ENCODE measurements at places on chromosomes 1 and 21.

DNA sequence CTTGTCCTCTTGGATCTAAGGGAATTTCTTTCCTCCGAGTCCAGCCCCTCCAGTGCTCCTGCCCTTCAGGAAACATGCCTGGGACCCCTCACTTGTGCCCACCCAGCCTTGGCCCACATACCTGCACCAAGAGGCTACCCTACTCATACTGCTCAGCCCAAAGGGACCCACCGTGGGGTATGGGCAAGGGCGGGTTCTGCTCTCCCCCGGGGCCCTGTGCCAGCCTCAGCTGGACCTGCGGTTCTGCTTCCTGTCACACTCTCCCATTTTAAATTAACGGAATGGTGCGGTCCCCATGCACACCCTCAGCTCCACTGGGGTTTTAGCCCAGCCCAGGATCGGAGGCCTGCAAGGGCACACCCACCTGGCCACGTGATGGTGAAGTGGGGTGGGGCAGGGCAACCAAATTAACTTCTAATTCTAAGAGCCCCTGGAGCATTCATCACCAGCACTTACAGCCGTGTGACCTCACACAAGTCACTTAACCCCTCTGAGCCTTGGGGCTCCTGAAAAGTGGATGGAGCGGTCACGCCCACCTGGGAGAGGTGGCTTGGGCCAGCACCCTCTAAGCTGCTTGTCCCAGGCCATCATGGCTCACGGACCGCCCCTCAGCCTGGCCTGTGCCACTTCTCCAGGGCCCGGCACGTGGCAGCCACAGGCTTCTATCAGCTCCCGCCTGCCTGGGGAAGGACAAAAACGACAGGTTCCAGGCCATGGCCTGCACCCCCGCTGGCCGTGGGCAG, 28.3 kb downstream of the TP73 start:
- DNase-seq = no peak

- DNase-seq = no peak
Observed at GRCh38 chr1:87386217-87386790, 57.6 kb downstream of the LMO4 start.

- no peak for DNase-seq
Observed at GRCh38 chr1:234325878-234326496, 47.3 kb upstream of the COA6 start.

DNA sequence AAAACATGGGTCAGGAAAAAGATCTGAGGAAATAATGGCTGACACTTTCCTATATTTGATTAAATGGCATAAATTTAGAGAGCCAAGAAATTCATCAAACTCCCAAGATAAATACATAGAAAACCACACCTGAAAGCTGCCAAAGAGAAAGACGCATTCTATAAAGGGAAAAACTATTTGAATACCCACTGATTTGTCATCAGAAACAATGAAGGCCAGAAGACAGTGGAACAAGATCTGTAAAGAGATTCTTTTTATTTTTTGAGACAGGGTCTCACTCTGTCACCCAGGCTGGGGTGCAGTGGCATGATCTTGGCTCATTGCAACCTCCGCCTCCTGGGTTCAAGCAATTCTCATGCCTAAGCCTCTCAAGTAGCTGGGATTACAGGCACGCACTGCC, 17.4 kb downstream of the SDE2 start:
- no peak for DNase-seq

GRCh38 chr1:207051191-207051943, at the start of gene YOD1:
TSS of gene YOD1 (minus strand) at chr1:207051208. CDS start at chr1:207051030, 178 bp downstream.
- DNase-seq = peak; percentile 44

DNA sequence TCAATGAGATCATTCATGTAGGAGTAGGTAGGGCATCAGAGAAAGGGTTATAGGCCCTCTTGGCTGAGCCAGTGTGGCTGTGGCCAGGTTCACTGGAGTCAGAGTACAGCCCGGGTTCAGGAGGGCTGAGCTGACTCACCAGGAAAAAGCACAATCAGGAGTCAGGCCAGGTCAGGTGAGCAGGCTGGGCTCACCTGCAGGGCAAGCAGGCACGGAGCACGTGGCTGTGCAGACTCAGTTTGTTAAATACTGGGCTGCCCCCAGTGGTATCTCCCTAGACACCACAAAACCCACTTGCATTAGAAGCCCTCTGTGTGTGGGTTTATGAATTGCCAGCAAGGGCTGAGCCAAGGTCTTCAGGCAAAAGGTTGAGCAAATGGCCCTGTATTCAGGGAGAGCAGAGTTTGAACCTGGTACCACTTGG, 122.1 kb upstream of the SERBP1 start:
- peak; percentile 69 for DNase-seq

GRCh38 chr1:67791261-67791660, 42.0 kb downstream of the GNG12 start:
- DNase-seq = no peak

DNA sequence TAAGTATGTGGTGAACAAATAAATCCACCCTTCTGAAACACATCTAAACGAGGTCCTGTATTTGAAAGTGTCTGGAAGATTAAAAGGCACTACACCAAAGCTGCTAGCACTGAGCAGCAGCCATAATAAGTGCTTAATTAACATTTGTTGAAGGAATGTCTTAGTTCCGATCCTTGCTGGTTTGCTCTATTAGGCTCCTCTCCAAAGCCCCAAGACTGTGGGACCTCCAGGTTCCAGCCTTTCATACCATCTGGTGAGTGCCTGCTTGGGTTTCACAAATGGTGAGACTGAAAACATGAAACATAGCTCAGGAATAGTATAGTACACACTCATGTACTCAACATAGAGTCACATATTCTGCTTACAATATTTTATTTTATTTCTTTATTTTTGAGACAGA, 640 bp upstream of the CYP2J2 start:
- no peak for DNase-seq

GRCh38 chr1:164562947-164563520, 4.0 kb downstream of the PBX1 start:
- DNase-seq = no peak

DNA sequence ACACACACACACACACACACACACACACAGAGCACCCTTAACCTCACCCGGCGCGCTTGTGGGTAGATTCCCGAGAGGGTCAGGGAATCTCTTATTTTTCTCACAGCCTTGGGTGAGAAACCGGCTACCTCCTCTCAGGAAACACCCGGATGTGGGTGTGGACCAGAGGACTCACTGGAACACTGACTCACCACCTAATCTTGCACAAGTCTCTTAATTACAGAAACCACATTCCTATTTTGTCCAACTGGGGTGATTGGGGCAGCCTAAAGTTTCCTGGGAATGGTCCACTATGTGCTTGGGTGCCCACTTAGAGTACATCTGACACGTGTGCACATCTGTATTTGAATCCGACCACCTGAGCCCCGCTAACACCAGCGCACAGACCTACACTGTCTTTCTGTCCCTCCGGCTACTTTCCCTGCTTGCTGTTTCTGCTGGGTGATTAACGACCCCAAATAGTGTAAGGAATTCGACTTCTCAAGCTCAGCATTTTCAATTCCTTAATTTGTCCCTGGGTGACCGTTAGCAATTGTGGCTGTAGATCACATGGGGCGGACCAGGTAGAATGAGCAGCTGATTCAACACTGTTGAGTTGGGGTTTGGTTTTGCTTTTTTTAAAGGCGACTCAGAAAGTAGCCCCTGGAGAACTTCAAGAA, 14.0 kb upstream of the TBX15 start:
- DNase-seq = no peak

DNA sequence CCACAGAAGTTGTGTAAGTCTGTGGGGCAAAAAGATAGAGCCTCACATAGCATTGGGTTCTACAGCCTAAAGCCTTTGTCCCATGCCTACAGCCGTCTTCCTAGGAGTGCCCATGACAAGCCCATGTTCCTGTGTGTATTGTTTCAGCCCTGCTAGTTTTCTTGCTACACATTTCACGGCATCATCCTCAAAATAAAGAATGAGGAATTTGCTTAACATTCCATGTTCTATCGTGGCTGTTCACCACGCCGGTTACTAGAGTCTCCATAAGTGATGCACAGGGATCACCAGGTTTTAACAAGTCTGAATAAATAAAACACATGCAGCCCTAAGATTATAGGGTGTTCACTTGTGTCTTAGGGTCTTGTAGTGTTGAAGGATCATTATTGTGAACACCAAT, 87.4 kb upstream of the NGF start:
- no peak for DNase-seq

DNA sequence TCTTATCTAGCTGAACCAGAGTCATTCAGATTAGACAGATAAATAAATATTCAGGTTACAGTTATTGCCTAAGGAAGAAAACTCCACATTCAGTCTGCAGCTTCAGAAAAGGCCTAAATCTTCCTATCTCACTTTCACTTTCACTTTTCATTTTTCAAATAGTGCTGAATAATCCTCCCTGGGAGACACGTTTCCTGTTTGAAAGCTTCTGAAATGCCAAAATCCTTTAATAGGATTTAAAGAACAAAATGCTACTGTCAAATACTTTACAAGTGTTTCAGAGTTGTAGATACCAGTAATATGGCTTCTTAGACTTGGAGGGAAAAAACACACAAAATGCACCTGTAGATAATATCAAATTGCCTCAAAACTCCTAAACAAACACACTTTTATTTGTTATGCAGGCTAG, 3.9 kb downstream of the PSMB2 start:
- DNase-seq = no peak

DNA sequence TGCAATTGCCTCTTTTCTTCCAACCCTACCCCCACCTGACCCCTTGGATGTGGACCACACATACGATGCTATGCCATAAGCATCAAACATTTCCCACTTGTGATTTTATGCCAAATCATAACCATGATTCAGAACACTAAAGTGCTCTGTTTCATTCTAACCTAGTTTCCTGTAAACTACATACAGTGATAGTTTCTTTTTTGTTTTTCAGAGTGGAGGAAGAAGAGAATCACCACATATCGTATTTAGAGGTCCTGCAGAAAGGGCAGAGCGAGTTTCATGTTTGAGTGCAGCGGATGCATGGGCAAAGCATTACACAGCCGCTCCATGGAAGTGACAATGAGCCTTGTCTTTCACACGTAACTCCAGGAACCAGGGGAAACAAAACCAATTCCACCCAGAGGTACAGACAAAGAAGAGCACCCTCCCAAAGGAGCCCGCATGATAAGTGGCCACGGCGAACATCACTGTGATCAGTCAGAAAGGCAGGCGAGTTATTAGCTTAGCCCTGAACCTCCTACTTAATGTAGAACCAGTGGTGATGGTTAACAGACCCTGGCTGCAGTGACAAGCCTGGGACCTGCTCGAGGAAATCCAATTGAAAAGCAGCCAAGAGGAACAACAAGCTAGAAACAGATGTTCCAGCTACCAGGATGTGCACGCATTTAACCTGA, 64.0 kb upstream of the ZNF281 start:
- no peak for DNase-seq

- no peak for DNase-seq
Observed at GRCh38 chr1:95095833-95096217, 21.3 kb upstream of the TLCD4 start.

DNA sequence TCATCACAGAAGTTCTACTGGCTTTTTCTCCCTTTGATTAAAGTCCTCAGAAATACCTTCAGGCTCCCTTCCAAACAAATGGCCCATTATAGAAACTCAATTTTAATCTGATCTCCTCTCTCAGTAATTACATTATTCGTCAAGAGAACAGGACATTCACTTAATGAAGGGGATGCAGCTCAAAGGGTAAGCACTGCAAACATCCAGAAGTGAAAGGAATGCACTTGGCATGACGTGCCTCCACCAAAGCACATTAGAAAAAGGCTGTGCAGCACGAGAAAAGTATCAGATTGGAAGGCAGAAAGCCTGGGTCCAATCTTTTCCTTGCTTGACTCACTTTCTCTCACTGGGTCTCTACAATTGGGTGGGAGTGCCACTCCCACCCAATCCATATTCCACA, 222.6 kb upstream of the BEND5 start:
- no peak for DNase-seq

DNA sequence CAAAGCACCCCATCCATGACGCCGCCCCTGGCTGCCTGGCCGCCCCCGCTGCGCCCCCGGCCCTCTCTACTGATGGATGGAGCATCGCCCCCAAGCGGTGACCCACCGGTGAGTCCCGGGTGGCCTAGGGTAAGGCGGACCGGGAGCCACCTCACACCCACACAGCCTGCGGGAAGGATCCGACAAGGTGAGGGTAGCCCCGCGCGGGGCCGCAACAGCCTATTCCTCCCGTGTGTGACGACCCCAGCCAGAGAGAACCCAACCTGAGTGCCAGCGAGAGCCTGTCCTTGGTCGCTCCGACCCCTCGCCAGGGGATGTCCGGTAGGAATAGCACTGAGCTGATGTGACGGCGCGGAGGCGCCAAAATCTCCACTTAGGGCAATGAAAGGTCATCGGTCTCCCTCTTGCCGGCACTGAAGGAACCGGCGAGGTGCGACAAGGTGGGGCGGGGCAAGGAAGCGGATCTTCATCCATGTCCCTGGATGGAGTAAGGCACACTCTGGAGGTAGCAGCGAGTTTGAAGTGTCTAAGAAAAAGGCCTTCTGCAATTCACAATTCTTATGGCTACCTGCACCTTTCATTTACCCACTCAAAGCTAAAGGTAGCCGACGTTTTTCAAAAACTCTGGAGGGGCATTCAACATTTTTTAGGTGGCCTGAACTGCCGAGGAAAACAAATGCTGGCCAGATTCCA, 19.7 kb upstream of the CHIA start:
- no peak for DNase-seq

GRCh38 chr1:183910845-183911244, 105.9 kb downstream of the RGL1 start:
- no peak for DNase-seq

- DNase-seq = no peak
Observed at GRCh38 chr1:20496241-20496661, 10.2 kb upstream of the CAMK2N1 start.

DNA sequence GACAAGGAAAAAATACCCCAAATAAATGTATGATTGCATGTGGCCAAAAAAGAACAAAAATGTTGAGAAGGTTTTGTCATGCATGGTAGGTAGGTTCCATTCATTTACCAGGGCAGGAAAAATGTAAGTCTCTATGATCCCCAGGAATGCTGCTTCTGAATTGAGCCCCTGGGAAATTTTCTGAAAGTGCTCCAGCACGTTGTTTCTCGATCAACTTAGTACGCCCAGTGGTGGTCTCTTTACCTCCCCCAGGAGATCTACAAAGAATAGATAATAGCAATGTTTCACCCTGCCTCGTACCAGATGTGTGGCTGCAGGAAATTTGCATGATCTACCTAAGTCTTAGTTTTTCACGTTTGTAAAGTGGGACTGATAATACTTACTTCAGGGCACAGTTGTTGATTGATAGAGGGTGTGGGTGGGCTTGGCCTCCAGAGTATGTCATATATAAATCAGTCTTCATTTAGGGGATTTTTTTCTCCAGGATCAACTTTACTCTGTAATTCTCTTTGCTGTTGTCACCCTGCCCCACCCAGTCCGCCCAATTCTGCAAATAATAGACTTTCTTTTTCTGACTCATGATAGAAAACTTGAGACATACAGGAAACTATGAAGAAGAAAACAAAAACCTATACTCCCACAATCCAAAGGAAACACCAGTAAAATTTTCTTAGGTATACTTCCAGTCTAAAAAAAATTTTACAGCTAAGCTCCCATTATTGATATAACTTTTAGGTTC, 462.0 kb upstream of the RUNX1 start:
- DNase-seq = no peak

- DNase-seq = no peak
Observed at GRCh38 chr1:109924316-109924715, 13.7 kb downstream of the CSF1 start.

Measured in mucosa of descending colon (tissue), 3 donors.